Large intestine (tissue), 12 donors: ENCODE measurements at places on chromosomes 7 and 10. TPM values are rescaled to one million over a fixed set of nuclear protein-coding genes. Genes with fewer than 3 reads are reported as not detected.

The COPS6 gene
- 94.0 TPM for polyA plus RNA-seq

The TPST1 gene
- polyA plus RNA-seq: 10.8 TPM

The ZPBP gene
- polyA plus RNA-seq: 0.06 TPM

The CLDN15 gene
- 115 TPM for polyA plus RNA-seq
